ENCODE measurements at places on chromosomes 6 and 20.
A peak's percentile ranks its signal among the peaks of the same experiment; 100 is the strongest.

- no peak for DNase-seq
Observed at GRCh38 chr6:156849806-156850205, 72.6 kb downstream of the ARID1B start.

- DNase-seq, result no peak
Observed at GRCh38 chr6:168247443-168248147, 72.0 kb downstream of the DACT2 start.

DNA sequence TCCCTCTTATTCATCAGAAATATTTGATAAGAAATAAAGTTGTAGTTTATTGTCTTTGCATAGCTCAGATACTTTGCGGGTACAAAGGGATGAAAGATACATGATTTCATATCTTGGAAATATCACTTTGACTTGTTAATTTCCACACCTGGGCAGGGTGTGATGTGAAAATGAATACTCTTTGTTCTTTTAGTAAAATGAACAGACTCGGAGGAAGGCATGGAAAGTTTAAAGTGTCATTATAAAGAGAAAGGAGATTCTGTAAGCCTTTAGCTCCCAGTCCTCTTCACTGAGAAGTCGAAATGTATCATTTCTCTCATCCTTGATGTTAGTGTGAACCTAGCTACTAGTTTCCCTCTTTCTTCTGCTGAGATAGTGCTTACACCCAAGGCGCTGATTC lies 36.7 kb upstream of the AKIRIN2 start:
- no peak for DNase-seq

DNA sequence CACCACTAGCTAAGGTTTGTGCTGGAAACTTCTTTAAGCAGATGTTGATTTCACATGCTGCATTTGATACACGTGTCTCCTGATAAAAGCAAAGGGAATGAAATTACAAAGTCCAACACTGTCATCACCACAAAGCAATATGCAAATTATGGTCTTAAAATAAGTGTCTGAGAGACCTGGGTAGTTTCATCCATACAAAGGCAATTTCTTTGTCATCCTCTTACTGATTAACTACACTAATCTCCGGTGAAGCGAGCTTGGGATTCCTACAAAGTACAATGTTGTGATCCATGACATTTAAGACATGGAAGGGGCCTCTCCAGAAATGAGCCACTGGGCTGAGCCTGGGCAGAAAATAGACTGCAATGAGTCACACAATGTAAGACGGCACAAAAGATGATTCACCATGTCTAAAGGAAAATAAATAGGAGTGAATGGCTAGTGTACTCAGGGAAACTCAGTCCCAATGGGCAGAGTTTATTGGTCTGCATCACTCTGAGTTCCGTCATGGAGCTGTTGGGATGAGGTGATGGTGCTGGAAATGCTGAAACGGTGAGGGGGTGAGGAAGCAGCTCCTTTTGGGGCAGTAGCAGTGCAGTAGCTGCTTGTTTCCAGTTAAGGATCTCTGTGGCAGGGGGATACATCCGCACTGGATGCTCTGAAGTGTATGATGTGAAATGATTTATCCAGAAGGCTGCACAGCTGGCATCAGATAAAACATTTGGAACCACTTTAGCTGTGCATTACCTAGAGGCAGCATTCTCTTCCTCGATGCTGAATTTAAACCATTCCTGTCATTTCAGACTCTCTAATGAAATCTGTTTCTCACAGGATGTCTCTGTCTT lies 103.3 kb downstream of the IBTK start:
- no peak for DNase-seq

GRCh38 chr6:154824076-154824475 lies 90.9 kb downstream of the SCAF8 start:
- no peak for DNase-seq

DNA sequence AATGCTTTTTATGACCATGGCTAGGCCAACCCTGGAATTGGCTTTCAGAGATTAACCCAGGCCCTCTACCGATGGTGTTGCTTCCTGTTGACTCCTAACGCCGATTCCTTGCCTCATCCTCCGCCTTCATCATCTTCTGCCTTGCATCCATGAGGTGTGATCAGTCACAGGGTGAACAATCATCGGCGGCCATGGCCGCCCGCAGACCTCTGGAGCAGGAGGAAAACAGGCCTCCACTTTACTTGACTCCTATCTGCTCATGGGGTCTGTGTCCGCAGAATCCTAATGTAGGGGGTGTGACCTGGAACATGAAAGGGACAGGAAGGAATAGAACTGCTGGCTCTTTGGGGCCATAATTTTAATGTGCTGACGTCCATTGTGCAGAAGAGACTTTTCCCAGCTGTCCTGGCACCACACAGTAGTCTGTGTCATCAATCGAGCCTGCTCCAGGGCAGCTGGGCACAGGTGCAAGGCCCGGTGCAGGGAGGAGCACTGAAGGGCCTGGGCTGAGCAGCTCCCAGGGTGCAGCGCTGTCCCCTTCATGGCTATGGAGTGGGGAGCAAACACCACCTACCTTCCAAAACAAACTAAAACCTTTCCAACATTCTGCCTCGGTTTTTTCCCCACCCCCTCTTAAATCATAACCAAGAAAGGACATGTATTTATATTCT lies 8.0 kb downstream of the SLC22A3 start:
- DNase-seq, result no peak

DNA sequence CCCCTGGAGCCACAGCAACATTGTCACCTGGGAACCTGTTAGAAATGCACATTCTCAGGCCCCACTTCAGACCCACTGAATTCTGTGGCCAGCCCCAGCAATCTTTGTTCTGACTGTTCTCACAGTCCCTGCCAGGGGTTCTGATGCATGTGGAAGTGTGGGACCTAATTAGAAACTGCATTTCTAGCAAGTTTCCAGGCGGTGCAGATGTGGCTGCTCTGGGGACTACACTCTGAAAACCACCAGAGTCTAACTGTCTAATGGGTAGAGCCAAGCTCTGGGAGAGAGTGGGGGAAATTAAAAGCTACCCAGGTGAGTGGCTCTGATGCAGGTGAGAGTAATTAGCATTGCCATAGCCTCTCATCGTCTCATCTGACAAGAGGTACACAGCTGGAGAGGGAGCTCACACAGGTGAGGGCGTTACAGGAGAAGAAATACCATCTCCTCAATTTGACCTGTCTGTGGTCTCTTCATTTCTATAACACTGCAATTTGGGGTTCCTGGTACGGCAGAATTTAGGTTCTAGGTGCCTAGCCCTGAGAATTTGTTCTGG lies 66.0 kb downstream of the SNX5 start:
- no peak for DNase-seq

- DNase-seq, result no peak
Observed at GRCh38 chr20:50438986-50439407, 71.2 kb upstream of the PTPN1 start.

GRCh38 chr6:47581591-47581990 lies 104.0 kb downstream of the CD2AP start:
- no peak for DNase-seq

DNA sequence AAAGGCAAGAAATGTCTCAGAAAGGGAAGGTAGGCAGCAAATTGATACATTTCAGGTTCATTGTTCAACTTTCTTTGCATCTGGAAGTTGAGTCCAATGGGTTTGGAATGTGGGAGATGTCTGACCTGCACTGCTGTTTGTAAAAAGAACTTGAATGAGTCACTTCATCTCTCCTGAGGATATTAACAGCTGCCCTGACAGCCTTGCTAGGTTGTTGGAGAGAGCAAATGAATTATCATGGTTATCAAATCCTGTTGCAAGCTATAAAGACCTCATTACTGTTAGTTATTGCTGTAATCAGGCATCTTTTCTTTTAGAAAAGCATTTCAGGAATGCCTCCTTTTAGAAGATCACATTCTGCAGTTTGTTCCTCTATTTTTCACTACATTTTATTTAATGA lies 23.0 kb upstream of the FLRT3 start:
- DNase-seq, result no peak

DNA sequence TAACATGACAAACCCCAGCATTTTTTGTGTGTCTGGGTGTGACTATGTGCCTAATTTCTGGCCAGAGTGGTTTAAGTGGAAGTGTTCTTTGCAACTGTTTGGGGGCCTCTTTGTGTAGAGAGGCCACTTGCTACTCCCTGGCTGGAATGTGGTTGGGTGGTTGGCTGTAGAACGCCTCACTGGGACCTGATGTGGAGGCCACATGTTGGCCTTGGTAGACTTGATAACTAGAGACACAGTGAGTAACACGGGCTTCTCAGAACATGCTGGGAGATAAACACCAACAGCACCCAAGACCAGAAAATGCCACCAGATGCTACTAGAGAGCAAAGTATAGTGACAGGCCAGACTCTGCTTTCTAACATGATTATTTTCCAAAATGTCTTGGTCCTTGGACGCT lies 111.2 kb upstream of the ZFP64 start:
- DNase-seq, result no peak

GRCh38 chr6:45420083-45420908 lies 42.6 kb upstream of the SUPT3H start:
- peak; percentile 36 for DNase-seq

DNA sequence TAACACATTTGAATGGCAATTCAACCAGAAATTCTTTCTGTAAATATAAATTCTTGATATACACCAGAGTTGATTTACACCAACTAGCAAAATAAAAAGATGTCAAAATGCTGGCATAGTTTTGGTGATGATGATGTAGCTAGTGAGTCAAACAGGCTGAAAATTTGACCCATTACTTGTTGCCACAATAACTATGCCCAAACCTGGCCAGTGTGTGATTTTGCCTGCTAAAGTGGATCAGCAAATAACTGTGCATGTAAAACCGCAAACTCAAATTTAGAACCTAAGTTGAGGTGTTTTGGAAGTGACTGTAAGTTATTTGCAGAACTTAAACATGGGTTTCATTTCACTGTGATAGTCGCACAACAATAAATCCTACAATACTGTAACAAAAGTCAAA lies 125.9 kb downstream of the KIF6 start:
- no peak for DNase-seq

DNA sequence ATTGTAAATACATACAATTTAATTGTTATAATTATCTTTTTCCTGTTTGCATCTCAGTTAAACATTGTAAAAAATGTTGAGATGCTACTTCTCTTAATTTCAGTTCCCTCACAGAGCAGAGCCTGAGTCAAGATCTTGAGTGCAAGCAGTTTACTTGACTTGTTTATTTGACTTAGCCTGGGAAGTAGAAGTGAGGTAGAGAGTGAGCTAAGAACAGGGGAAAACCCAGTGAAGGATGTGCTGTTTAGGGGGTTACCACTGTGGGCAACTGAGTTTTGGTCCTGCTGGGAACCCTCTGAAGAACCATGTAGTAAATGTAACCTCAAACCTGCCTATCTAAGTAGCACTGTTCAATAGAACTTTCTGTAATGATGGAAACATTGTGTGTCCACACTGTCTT lies 495.2 kb upstream of the FLRT3 start:
- DNase-seq, result no peak

GRCh38 chr6:104702126-104702841 lies 157.4 kb downstream of the HACE1 start:
- DNase-seq, result no peak

DNA sequence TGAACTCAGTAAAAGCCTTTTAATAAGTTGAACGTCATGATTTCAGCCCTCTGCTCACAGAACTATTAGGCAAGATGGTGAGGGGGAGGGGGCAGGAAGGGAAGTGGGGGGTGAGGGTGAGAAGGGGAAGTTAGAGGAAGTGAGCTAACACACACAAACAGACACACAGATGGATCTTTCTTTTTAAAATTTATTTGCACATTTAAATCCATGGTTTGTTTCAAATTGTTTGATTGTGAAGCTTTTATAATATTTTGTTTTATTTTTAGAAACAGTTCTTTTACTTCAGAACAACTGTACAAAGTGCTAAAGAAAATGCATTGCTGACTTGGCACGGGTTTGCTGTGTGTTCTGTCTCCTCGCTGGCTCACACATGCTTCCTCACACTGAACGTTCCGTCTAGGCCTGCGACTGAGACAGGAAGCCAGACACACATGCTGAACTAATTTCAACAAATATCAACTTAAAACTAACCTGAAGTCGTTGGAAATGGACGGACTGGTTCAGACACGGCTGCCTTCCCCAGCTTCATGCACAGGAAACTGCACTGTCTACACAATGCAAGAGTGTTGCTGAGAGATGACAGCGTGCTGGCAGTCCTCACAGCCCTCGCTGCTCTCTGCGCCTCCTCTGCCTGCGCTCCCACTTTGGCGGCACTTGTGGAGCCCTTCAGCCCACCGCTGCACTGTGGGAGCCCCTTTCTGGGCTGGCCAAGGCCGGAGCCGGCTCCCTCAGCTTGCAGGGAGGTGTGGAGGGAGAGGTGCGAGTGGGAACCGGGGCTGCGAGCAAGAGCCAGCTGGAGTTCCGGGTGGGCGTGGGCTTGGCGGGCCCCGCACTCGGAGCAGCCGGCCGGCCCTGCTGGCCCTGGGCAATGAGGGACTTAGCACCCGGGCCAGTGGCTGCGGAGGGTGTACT lies 8.1 kb upstream of the ZBP1 start:
- no peak for DNase-seq

DNA sequence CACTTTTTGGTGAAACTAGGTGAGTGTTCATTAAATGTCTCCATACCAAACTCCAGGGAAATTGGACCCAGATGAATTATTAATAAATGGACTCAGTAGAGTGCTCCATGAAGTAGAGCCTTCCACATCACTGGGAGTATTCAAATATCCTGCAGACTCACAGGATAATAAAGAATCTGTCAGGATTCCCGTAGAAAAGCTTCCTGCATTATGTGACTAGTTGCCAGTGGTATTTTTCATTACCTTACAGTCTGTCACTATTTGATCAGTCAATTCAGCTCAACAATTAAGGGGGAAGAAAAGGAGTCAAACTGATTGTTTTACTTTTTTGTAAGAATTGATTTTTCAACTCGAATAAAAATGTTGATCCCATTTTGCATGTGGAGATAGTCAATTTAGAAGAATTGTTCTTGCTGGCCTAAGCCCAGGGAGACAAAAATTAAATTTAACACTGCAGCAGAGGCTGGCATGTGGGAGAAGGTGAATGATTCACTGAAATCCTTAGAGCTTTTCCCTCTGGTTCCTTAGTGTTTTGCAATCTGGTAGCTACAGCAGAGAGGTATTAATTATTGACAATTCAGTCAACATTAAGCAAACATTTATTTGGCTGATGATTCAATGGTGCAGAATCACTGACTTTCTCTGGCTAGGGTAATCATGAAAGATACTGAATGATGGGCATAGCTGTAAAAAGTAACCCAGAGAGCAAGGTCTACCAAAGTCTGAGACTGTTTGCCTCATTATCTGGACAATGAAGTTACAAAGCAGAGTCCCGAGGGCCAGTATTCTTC lies 442.4 kb downstream of the CD83 start:
- no peak for DNase-seq

All from stimulated activated CD8-positive, alpha-beta memory T cell treated with anti-CD3 and anti-CD28 coated beads, Interleukin-4, amount 100 ng/mL, for 4 hours (primary cell).